ENCODE measurements at places on chromosomes 4 and X.
A peak's percentile ranks its signal among the peaks of the same experiment; 100 is the strongest.

DNA sequence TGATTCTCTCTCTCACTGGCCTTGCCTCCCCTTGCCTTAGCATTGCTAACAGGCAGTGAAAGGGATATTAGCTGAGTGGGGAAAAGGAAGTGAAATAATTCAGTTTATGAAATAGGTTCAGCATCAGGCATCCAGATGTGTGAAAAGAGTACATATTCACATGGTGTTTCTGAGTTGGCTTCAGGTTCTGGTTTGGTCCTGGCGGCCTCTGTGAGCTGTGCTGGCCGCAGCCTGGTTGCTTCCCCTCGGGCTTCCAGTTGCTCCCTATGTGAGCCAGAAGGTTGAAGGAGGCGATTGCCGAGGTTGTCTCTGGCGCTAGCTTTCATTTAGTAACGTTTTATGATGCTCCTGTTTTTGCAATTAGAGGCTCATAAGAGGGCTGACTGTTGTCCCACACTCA lies 99.1 kb upstream of the TLR2 start:
- peak; percentile 40 for DNase-seq

DNA sequence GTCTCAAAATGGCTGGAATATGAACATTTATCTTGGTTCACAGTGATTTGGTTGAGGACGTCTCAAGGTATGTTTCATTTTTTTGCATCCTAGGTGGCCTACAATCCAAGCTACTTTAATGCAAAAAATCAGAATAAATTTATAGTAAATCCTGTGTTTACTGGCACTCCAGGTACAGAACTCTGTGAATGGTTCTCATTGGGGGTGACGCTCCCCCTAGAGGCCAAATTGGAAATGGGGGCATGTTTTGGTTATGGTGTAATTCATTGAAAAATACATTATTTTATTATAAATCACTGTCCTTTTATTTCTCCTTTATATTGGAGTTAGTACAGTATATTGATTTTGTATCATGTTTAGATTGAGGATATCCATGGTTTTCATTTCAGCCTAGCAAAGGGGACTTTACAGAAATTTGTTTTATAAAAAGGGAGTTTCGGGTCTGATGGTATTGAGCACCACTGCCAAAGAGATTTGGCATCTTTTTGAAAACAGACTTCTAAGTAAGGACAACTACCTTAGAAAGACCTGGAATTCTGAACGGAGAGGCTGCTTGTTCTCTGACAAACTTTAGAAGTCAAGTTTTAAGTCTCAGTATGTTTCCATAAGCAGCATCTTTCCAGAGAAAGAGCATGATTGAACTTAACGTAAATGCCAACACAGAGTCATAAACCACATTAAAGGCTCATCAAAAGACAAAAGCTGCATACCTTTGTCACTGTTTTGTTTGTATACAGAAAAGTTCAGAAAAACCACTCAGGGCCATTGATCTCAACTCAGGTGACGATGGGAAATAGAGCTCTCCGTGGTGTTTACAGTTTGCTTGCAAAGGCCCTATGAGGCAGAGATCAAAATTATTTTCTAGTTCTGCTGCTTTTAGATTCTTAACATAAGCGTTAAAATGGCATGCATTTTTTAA lies 19.4 kb downstream of the MTM1 start:
- DNase-seq = peak; percentile 17

GRCh38 chr4:81814987-81815541 lies 343.4 kb upstream of the RASGEF1B start:
- no peak for DNase-seq

GRCh38 chrX:18676470-18676869 lies 4.6 kb upstream of the RS1 start:
- DNase-seq = no peak

GRCh38 chr4:117957571-117957970 lies 76.7 kb upstream of the NDST3 start:
- no peak for DNase-seq

DNA sequence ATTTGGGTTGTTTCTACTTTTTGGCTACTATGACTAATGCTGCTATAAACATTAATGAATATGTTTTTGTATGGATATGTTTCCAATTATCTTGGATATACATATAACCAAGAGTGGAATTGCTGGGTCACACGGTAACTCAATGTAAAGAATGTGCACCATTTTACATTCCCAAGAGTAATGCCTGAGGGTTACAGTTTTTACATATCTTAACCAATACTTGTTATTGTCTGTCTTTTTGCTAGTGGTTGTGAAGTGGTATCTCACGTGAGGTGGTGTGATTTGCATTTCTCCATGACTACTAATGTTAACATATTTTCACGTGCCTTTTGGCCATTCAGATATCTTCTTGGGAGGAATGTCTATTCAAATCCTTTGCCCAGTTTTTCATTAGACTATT lies 200.3 kb upstream of the MAB21L2 start:
- DNase-seq = peak; percentile 52

- no peak for DNase-seq
Measured at GRCh38 chr4:28682847-28683246, 1822.2 kb downstream of the STIM2 start.

DNA sequence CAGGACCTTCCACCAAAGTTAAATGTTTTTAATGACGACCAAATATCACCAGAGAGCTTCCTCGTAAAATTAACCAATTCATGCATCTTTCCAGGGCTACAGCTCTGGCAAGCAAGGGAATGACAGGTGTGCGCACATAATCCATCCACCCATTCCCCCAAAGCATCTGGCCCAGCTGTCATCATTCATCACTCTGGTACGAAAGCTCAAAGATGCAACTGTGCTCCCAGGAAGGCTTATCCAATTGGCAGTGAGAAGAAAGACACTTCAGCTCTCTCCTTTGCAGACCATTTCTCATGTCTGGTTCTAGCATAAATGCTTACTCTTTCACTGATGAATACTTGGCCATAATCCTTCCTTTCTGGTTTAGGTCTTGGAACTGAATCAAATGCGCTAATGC lies 139.2 kb downstream of the NSUN7 start:
- DNase-seq = no peak

DNA sequence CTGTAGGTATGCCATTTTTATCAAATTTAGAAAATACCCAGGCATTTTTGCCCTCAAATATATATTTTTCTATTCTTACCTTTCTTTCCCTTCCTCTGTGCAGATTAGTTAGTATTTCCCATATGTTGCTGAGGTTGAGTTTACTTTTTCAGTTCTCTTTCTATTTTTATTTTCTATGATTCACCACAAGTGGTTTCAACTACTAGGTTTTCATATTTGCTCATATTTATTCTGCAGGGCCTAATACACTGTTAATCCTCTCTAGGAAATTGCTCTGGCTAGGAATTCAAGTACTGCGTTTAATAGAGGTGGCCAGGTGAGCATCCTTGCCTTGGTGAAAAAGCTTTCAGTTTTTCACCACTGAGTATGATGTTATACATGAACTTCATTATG lies 1535.3 kb upstream of the PCDH10 start:
- DNase-seq = peak; percentile 4

- DNase-seq = no peak
Measured at GRCh38 chrX:100928660-100929613, at the start of gene XKRX. XKRX (minus strand) TSS chrX:100928917; CDS start chrX:100928304, 613 bp downstream.

DNA sequence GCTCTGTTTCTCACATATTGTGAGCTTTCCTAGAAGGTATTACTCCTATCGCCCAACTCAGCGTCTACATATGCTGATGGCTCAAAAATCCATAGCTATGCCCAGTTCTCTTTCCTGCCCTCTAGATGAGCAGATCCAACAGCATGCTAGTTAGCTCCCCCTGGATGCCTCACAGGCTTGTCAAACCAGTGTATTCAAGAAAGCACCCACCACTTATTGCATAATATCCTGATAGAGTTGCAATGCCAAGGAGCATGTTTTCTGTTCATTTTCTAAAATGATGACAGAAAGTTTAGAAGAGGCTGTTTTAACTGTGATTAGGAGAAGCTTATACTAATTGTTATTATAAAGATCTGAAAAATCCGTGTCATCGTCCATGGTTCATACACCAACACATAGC lies 1.9 kb upstream of the PACRGL start:
- peak; percentile 21 for DNase-seq

DNA sequence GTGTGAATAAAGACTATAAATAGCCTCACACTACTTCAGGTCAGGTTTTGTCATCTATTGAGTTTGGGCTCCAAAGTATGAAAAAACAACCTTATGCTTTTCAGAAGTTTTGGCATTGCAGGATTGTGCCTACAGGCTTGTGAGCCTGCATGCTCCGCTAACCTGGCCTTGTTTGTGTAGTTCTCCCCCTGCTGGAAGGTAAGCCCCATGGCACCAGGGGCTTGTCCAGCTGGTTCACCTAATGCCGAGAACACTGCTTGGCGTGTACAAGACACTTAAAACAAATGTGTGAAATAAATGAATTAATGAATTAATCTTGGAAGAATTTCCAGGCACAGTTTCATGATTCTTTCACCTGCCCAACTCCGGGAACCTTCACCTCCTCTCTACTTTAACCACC lies 1.8 kb upstream of the HSD17B10 start:
- DNase-seq = peak; percentile 49

DNA sequence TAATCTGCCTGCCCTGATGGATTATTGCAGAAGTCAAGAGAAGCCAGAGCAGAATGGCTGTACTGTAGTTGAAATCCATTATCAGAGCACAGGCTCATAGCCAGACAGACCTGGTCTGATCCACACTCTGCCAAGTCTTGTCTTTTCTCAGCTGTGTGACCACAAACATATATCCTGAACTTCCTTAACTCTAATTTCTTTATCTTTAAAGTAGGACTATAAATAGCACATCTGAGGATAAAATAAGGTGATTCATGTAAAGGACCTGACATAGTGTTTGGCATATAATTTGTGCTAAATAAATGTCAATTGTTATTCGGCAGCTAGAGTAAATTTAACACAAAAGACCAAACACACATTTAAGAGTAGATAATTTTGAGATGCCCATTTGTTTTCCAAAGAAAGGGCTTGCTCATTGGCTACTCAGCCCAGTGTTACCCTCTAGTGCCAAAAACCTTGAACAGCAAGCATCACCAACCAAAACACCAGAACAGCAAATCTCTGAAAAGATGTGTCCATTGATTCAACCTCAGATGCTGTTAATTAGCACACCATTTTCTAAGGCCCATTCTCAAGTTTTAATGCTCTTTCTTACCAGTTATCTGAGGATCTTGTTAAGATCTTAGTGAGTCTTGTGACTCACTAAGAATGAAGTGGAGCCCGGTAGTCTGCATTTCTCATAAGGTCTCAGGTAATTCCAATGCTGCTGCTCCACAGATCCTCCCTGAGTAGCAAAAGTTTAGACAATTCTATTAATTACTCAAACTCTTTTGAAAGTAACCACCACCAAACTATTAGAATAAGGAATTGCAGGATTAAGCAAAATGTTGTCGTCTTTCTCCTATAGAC lies 108.8 kb downstream of the HHIP start:
- DNase-seq = peak; percentile 37

DNA sequence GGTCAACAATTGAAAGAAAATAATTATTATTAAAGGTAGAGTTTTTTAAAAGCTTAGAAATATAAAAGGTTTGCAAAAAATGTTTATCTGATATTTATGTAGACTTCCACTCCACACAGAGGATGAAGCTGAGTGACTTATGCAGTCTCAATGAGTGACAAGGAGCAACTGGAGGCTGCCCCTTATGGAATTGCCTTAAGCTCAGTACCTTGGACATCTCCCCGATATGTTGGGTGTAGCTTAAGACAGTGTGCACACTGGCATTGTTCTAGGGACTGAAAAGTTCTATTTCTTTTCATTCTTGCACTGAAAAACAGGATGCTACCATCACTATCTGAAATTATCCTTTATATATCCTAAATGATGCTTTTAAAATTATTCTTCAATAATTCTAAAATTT lies 292.1 kb downstream of the PRDM5 start:
- DNase-seq = peak; percentile 4

- no peak for DNase-seq
Measured at GRCh38 chrX:38548508-38548907, 12.8 kb upstream of the TSPAN7 start.

- DNase-seq = peak; percentile 82
Measured at GRCh38 chrX:111041018-111041462, 55.0 kb upstream of the PAK3 start.

GRCh38 chrX:47182106-47182700 lies 11.4 kb upstream of the UBA1 start:
- no peak for DNase-seq

GRCh38 chr4:55854129-55854528 lies 681 bp downstream of the EXOC1 start:
- DNase-seq = no peak

Data from fibroblast of skin of abdomen (primary cell).